Hematopoietic multipotent progenitor cell treated with erythropoietin and hydrocortisone succinate and interleukin-3 and kit ligand, for 17 days (in vitro differentiated cells): ENCODE measurements at places on chromosomes 1 and 21.
A peak's percentile ranks its signal among the peaks of the same experiment; 100 is the strongest.

DNA sequence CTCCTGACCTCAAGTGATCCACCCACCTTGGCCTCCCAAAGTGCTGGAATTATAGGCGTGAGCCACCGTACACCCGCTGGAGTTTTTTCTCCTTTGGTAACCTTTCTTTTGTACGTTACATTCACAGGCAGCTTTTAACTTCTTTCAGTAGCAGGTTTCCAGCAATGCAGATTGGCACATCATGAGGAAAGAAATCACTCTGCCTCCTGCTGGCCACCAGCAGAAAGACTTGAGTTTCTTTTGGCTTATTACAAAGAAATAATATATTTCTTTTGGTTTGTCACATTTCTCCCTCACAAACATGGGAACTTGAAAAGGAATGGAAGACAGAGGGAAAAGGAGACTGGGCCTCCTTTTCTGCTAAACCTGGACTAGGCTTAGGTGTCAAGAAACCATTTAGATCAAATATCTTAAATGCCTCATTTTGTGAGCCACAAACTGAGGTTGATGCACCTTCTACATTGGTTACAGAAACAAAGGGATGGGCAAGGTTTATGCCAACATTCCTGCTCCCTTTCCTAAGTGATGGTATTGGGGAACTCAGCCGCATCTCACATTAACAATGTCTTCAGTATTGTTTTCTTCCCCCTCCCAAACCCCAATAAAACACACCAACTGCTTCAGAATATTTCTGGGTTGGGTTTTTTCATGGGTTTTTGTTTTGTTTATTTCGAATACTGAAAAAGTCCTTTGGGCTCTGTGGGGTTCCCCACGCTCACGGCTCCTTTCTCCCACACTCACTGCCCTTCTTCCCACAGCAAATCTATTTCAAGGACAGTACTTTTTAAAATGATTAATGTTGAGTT is 7.7 kb downstream of the ENSA start:
- DNase-seq, result peak; percentile 67

GRCh38 chr1:23590058-23590783 is 30.9 kb upstream of the ID3 start:
- no peak for DNase-seq

GRCh38 chr1:212689758-212690529 is 9.7 kb downstream of the BATF3 start:
- no peak for DNase-seq

- no peak for DNase-seq
Measured at GRCh38 chr1:79896140-79896539, 889.6 kb upstream of the ADGRL4 start.

- no peak for DNase-seq
Measured at GRCh38 chr1:35269201-35269988, 886 bp downstream of the ZMYM4 start.

DNA sequence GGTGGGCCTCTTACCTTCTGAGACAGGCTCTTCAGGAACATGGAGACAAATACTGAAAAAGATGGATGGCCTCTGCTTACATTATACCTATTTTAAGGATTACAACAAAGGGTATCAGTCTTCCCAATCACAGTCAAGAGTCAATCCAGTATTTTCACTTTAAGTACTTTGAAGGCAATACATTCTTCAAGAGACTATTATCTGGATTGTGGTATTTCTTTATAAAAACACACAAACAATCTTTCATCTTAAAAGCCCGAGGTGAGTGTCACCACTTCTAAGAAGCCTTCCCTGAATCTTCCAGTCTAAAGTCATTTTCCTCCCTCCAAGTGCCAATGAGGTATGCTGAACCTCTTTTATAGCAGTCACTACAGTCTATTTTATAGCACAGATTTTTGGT is 45.3 kb downstream of the WASF2 start:
- no peak for DNase-seq

- DNase-seq, result no peak
Measured at GRCh38 chr1:34946211-34946610, 16.8 kb upstream of the DLGAP3 start.

DNA sequence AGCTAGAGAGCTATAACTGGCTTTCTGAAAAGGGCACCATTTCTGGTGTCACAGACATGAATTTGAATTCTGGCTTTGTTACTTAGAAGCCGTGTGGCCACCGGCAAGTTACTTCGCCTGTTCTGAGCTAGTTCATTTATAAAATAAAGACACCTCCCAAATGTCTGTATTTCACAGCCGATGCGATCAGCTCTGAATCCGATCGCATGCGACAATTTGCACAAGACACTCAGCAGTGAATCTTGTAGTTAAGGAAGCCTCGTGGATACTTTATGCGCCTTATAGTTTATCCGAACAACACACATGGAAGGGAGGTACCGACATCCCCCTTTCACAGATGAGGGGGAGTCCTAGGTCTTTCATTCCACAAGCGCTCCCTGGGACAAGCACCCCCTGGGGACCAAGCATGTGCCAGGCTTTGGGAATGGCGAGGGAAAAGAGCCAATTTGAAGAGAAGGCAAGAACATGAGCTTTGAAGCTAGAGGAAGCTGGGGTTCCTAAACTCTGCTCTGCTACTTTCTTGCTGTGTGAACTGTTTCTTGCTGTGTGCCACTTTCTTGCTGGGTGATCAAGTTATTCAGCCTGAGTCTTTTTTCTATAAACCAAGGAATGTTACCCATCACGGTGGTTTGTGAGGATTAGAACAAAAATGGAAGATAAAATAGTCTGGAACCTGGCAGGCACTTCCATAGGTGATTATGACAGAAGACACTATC is 3.9 kb downstream of the ID3 start:
- DNase-seq, result no peak

- no peak for DNase-seq
Measured at GRCh38 chr1:64502083-64502482, 32.2 kb downstream of the CACHD1 start.

DNA sequence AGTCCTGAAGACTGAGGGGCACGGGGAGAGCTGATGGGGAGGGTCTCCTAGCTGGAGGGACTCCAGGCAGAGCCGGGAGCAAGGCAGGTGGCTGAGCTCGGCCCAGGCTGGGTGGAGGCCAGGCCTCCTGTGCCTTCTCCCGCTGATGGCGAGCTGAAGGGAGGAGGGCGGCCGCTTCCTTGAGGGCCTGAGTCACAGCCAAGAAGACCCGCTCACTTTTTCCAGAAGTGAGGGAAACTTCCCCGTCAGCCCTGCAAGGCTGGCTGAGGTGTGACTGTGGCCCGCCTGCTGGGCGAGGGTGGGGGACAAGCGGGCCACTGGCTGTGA is 1.7 kb upstream of the VWA1 start:
- DNase-seq, result no peak

DNA sequence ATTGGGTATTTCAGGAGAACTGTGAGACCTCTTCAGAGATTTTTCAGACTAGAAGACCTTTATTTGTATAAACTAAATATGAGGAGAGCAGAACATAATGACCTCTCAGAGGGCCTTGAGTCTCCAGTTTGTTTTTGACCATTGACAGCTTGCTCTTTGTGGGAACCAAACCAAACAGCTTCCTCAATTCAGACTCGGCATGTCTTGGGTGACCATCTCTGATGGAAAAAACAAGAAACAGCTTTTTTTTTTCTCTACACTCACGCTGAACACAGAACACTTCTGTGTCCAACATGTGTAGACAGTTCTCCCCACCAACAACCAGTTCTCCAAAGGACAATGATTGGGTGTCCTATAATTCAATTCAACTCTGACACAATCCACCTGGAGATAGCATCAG is 11.5 kb downstream of the ATP1A4 start:
- no peak for DNase-seq

DNA sequence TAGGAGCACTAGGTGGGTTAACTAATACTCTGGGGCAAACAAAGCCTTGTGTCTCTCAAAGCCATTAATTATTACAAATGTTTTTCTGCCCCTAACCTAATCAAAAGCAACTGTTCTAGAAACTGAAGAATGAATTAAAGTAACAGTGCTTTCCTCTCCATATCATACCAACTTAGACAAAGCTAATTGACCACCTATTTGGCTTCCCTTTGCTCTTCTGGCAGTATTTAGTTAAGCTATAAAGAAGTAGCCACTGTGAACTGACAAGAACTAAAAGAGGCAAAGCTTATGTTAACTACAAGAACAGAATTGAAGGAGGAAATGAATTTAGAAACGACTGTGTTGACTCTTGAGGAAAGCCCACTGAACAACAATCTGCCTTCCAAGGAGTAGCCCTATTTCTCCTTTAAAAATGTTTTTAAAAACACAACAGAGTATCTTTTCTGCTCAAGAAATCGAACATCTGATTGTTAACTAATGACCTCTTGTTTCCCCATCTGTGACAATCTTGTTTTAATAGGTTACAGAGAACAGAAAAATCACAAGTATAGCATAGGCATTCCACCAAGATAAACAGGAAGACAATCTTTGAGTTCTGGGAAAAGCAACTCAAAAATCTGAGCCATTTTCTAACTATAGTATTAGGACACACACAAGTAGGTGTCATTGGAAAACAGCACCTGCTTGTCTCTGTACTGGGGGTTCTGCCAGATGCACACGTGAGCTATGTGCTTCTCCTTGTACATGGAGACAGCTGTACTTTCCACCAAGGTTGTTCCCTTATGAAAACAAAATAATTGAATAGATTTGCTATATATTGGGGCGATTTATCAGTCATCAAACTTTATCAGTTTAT is 3.1 kb upstream of the EGLN1 start:
- DNase-seq, result no peak

GRCh38 chr1:2275796-2276536 is 47.8 kb downstream of the SKI start:
- DNase-seq, result no peak

GRCh38 chr1:1058921-1059493 is 15.1 kb downstream of the RNF223 start:
- DNase-seq, result no peak

GRCh38 chr1:82614090-82614489 is 813.4 kb downstream of the ADGRL2 start:
- DNase-seq, result no peak

DNA sequence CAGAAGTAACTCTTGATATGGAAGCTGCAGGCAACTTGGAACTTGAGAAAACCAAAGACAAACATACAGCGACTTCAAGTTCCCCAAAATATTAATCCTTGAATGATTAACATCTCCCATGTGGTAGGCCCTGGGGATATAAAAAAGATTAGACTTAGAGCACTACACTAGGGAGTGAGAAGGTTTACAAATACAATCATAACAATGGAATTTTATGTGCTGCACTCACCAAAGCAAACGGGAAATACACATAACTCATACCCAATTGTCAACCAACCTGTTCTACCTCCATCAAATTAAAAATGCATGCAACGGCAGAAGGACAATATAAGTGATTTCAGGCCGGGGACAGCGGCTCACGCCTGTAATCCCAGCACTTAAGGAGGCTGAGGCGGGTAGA is 3.7 kb downstream of the SMYD3 start:
- DNase-seq, result no peak

GRCh38 chr1:218344814-218345672 is at the start of gene TGFB2:
Gene TGFB2 (plus strand): TSS chr1:218345336. CDS start chr1:218346702, 1,366 bp downstream.
- DNase-seq, result no peak

DNA sequence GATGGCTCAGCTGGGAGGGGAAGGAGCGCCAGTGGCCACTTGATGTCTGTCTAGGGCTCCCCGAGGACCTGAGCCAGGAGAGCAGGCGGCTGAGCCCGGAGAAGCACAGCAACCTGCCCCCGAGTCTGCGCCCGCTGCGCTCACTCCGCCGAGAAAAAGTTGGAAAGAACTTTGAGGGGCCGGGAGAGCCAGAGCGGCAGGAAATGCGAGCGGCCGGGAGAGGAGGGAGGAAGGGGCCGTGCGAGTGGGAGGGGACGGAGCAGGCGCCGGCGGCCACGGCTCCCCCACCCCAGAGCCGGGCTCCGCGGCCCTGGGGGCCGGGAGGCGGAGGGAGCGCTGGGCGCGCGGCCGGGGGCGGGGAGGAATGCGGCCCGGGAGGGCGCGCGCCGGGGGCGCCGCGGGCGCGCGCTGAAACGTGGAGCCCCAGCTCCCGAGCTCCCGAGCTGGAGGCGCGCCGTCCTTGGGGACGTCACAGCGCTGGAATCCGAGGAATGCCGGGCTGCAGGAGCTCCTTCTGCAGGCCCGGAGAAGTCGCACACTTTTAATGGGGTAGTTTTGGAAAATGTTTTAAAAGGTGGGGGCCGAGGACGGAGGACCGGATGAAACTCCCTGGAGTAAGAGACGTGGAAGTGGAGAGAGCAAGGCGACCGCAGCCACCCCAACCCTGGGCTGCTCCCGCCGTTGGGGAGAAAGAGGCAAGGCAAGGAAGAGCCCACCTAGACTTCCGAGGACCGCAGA is at the start of gene PTPN14:
PTPN14 (minus strand) TSS at position 167 of the 738 bp plus-strand sequence. CDS start 86,799 bp downstream, outside the sequence.
- DNase-seq, result no peak

GRCh38 chr1:171653796-171654195 is 1.3 kb upstream of the MYOC start:
- no peak for DNase-seq

- no peak for DNase-seq
Measured at GRCh38 chr1:117371441-117372151, 4.3 kb downstream of the MAN1A2 start.

DNA sequence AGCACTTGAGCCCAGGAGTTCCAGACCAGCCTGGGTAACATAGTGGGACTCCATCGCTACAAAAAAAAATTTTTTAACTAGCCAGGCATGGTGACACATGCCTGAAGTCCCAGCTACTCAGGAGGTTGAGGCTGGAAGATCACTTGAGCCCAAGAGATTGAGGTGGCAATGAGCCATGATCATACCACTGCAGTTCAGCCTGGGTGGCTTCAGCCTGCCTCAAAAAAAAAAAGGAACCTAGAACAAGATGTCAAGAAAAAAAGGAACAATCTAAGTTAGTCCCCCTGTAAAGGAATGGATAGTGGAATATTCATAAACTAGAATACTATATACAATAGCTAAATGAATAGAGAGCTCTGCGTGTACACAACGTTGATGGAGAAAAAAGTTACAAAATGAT is 14.4 kb downstream of the NSL1 start:
- no peak for DNase-seq

DNA sequence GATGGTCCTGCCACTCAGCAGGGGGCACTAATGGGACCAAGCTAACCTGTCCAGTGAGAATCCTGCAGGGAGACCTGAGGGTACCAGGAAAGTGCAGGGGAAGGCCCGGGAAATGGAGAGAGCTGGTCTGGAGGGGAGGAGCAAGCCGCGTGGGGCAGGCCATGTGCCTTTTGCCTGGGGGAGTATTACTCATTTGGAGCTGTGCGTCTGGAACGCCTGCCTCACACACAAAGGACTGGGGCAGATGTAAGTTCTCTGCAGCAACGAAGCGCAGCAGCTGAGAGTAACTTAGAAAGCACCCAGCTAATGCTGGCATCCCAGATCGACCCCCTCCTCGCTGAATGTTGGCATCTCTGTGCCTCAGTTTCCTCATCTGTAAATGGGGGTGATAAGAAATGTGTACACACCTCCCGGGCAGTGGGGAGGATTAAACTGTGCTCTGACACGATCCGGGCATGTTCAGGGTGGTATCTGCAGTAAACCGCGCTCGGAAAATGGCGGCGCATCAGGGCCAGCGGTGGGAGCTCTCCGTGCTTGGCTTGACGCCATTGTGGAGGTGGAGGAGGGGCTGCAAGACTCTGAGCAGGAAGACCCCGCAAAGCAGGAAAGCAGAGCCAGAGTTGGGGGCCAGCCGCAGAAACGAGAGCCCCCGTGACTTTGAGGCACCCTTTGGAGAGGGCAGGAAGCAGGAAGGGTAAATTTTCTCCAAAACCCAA is 212.5 kb downstream of the NPHP4 start:
- no peak for DNase-seq
